Dorsolateral prefrontal cortex (tissue), 122 donors: ENCODE measurements at places on chromosomes 1 and 21.

- no peak for DNase-seq
Observed at GRCh38 chr1:71986160-71986559, 296.2 kb downstream of the NEGR1 start.

DNA sequence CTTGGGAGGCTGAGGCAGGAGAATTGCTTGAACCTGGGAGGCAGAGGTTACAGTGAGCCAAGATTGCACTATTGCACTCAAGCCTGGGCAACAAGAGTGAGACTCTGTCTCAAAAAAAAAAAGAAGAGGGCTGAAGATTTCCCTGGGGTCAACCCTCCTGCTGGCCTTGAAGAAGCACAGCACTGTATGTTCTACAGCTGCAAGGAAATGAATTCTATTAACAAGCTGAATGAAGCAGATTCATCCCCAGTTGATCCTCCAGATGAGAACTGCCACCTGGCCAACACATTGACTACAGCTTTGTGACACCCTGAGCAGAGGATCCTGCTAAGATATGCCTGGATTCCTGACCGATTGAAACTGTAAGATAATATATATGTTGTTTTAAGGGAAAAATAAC is 129.5 kb downstream of the ADSS2 start:
- no peak for DNase-seq

GRCh38 chr1:3423245-3423829 is 31.1 kb upstream of the ARHGEF16 start:
- DNase-seq, result no peak

DNA sequence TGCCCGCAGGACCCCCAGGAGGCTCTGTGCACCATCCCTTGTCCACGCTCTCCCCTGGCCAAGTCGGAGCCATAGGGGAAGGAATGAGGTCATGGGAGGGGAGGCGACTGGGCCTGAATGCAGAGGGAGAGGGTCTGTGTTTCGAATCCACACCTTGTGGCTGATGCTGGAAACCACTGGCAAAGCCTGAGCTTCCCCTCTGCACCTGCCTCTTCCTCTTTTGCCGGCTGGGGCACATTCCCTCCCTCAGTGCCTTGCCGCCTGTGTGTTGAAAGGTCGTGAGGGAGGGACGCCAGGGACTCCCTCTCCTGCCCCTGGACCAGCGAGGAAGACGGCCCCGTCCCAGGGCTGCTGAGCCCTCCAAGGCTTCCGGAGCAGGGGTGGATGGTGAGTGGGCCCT is 27.3 kb downstream of the PRDM16 start:
- no peak for DNase-seq

- DNase-seq, result peak; percentile 11
Observed at GRCh38 chr1:54811066-54811465, 9.9 kb upstream of the TTC22 start.

- no peak for DNase-seq
Observed at GRCh38 chr21:23021481-23021880, 2023.3 kb downstream of the NCAM2 start.

DNA sequence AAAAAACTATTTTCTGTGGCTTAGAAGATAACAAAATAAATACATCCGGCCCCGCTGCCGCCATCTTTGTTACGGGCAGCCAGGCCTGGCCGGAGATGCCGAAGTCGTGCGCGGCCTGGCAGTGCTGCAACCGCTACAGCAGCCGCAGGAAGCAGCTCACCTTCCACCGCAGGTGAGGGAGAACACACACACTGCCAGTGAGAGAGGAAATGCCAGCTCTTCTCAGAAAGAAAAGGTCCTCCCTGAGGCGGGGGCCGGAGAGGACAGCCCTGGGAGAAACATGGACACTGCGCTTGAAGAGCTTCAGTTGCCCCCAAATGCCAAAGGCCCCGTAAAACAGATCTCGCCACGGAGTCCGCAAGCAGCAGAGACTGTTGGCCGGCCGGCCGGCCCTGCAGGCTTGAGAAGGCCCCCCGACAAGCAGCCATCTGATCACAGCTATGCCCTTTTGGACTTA is 323.2 kb downstream of the AMY1C start:
- no peak for DNase-seq

GRCh38 chr1:113917400-113918082 is 11.6 kb upstream of the HIPK1 start:
- no peak for DNase-seq

DNA sequence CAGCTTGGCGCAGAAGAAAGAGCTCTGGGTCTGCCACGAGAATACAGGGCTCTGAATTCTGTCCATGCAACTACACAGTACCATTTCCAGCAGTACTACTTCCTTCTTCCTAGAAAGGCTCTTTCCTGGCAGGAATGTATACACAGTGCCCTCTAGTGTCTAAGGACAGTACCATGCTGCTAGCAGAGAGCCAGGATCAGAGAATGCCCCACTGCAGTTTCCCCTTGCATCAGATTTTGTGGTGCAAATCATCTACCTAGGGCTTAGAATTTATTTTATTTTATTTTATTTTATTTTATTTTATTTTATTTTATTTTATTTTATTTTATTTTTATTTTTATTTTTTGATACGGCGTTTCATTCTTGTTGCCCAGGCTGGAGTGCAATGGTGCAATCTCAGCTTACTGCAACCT is 50.8 kb downstream of the PAX7 start:
- no peak for DNase-seq

DNA sequence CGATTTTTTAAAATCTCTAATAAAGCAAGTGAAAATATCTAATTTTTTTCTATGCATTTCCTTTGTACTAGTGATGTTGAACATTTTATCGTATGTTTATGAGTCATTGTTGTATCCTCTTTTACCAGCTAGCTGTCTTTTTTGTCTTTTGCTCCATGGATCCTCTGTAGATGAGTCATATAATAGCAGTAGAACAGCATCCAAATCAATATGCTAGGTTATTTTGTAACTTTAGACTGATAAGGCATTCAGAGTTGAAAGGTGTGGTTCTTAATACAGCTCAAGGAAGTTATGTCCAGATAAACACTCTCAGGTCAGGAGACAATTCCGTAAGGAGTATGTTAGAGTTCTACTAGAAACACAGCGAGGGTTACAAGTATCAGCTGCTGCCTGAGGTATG is 31.9 kb downstream of the MAP10 start:
- no peak for DNase-seq

GRCh38 chr1:34389974-34390373 is 213.3 kb downstream of the C1orf94 start:
- DNase-seq, result no peak

DNA sequence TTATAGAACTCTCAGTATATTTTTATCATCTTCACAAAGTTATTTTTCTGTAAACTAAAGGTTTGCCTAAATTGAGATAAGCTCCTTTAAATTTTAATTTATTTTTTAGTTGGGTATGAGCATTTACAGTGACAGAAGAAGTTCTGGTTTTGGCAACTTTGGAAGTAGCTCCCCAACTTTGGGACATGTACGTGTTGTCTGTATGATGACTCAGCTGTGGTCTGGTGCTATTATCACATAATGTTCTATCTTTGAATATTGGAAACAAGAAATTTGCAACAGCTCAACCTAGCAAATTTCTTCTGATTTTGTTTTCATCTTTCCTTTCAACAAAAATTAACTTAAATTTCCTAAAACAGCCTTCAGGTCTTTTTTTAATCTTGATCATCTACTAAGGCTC is 46.6 kb upstream of the C1orf105 start:
- no peak for DNase-seq

DNA sequence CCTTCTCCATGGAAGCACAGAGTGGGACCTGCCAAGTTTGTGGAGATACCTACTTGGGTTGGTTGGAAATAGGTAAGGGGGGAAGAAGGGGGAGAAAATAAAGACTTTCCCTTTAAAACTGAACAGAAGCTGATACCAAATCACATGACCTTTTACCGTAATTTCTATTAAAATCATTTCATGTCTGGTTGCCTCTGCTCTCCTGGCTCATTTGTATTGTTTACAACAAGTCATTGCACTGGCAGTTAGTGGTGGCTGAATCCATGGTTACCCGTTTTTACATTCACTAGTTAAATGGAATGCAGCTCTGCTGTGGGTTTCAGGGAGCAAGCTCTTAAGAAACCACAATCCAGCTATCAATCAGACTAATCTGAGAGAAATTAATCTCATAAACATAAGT is 353.7 kb upstream of the ESRRG start:
- no peak for DNase-seq

DNA sequence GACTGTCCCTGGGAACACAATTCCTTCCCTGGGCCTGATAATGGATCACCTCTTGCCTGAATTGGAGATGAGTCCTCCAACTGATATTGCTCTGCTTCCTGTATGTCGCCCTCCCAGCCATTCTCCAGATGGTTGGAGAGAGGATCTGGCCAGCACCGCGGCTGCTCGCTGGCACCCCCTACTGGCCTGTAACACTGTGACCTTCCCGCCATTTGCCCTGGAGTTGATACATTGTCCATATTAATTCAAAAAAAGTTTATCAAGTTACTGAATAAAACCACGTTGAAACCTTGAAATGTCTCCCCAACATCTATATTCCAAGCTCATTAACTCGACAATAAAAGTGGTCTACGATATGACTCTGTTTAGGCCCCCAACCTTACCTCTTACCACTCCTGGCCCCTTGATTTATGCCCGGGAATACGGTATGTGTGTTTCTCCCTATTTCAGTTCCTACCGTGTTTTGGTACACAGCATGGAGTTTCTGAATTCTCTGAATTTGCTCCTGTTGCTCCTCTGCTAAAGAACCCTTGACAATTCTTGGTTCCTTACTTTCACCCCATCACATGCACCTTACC is 241.8 kb upstream of the KIAA0040 start:
- DNase-seq, result no peak
